GM23338 (cell line): ENCODE measurements at places on chromosomes 2 and 18. TPM values are rescaled to one million over a fixed set of nuclear protein-coding genes. Genes with fewer than 3 reads are reported as not detected.

Gene VWC2L
- total RNA-seq = not detected in 2 replicates

DNA sequence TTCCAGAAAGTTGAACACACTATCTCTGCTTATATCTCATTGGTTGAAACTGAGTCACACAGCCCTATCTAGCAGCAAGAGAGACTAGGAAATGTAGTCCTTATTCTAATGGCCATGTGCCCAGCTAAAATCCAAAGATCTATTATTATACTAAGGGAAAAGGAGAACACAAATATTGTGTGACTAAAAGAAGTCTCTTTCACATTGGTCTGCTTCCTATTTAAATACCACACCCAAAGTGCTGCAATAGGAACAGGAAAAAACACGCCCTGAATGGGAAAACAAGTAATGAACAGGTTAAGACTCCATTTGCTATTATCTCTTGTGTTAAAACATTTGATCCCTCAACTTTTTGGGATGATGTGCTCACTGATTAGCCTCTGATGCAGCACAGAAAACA is 86.8 kb upstream of the BARD1 start:
- H3K36me3 ChIP-seq = no peaks in the 10 kb centered on the region
- no peaks in the 10 kb centered on the region for H3K4me1 ChIP-seq
- H3K27me3 ChIP-seq = no peaks in the 10 kb centered on the region
- H3K4me3 ChIP-seq = no peak overlapping the region

DNA sequence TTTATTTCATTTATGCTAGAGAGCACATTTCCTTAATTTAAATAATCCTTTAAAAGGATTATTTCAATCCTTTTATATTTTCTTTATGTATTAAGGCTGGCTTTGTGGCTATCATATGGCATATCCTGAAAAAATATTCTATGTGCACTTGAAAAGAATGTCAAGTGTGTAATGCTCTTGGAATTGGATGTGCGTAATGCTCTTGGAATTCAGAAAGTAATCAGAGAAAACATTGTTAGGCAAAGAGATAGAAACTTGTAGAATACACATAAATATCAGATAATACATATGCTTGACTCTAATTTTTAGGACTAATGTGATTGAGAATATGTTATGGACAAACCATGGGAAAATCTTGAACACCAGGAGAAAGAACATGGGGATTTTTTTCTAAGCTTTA is 197.5 kb upstream of the COL3A1 start:
- H3K27me3 ChIP-seq = no peaks in the 10 kb centered on the region
- no peaks in the 10 kb centered on the region for H3K4me1 ChIP-seq
- no peak overlapping the region for H3K27ac ChIP-seq
- no peak for DNase-seq

DNA sequence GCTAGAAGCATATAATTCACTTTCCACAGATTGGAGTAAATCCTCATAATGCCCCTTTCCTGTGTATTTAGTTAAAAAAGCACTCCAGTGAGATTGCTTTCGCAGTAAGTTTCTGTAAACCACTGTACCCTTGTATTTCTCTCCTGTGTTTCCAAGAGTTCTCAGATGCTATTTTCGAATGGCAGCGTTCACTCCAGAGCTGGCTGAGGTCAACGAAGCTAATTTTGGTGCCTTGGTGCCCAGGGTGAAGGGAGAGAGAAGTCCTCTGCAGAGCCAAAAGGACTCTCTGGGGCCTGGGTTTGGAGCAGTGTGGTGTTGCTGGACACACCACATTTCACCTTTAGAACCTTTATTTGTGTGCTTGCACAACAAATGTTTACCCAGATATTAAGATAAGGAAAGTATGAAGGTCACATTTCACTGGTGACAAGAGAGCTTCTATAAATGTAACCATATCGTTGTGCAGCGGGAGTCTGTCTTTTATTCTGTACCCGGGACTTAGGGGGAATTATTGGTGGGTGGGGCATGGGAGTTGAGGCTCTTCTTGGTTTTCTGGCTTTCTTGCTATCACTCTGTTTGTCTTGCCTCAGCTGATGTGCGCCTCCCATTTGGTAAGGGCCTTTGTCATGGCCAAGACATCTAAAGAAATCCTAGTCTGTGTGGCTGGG is 9.9 kb downstream of the EPAS1 start:
- no peaks in the 10 kb centered on the region for H3K36me3 ChIP-seq
- H3K4me3 ChIP-seq = no peak overlapping the region
- peaks cover 17% of the 10 kb centered on the region for H3K27me3 ChIP-seq
- no peak for DNase-seq
- no peak overlapping the region for H3K27ac ChIP-seq
